Forelimb muscle (tissue), 1 donor: ENCODE measurements at places on chromosomes 7 and 10. TPM values are rescaled to one million over a fixed set of nuclear protein-coding genes. Genes with fewer than 3 reads are reported as not detected.

DNA sequence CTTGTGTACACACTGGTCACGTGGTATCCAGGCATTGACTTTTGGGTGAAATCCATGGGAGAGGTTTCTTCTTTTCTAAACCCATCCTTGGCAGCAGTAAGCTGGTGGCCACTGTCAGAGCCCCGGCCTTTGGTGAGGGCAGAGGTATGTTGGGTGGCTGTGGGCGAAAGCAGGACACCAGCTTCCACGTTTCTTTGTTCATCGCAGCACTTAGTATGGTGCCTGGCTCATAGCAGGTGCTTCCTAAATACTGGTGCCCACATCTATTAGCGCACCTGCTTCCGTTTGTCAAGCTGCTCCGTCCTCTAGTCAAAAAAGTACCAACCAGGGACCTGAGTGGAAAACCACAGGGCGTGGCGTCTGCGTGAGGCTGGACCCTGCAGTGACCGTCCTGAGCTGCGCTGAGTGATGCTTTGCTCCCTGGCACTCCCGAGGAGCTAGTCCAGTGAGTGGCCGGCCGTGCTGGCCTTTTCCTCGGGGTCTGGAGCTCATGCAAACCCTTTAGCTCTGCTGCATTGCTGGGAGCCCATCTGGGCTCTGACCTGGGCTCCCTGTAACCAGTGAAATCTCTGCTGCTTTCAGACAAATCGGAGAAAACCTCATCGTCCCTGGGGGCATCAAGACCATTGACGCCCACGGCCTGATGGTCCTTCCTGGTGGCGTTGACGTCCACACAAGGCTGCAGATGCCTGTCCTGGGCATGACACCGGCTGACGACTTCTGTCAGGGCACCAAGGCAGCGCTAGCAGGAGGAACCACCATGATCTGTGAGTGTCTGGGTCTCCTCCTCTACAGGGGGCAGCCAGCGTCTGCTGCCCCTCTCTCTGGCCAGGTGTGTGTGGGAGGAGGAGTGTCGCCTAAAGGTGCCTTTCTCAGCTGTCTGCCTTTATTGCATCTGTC, 5.6 kb downstream of the DPYSL4 start:
- no peak for DNase-seq

DNA sequence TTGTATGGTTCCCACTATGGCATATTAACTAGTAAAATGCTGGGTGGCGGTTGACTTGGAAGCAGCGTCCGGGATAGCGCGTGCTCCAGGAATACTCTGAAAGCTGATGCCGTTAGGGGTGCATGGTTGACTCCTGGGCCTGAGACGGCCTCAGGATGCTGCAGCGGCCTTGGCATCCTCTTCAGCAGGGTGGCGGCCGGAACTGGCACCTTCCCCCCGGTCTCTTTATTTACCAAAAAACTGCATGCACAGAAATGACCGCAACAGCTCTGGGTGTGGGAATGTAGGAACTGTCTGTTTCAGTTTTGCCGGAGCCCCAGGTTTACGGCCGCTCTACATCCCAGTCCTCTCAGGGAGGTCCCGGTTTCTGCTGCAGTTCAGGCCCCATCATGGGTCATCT, 28.8 kb downstream of the PFKP start:
- no peak for DNase-seq

GRCh38 chr10:132904181-132904813, 38.1 kb downstream of the CFAP46 start:
- no peak for DNase-seq

GRCh38 chr10:48896756-48897440, 42.7 kb downstream of the LRRC18 start:
- no peak for DNase-seq

The SORBS1 gene
- 76.7 TPM for polyA plus RNA-seq

The ZNF107 gene
- 4.8 TPM for polyA plus RNA-seq

The CCAR1 gene
- 69.5 TPM for polyA plus RNA-seq
